Occipital lobe (tissue), 3 donors: ENCODE measurements at places on chromosomes 2 and 18. TPM values are rescaled to one million over a fixed set of nuclear protein-coding genes. Genes with fewer than 3 reads are reported as not detected.

The AQP12A gene
- total RNA-seq = not detected

The RAB6C gene
- total RNA-seq = 0.78 TPM

The HOXD1 gene
- total RNA-seq = not detected

The DSG2 gene
- 3.3 TPM for total RNA-seq

The STAT4 gene
- total RNA-seq = 1.2 TPM

The KANSL1L gene
- total RNA-seq = 97.0 TPM

The ALLC gene
- total RNA-seq = not detected

The IL18R1 gene
- total RNA-seq = under 0.01 TPM

GRCh38 chr2:7020059-7020458 lies 102.8 kb downstream of the RNF144A start:
- DNase-seq = no peak

- no peak for DNase-seq
Observed at GRCh38 chr2:44342854-44343253, 18.4 kb downstream of the PREPL start.

GRCh38 chr18:76493213-76494161 lies 1.6 kb downstream of the ZNF516 start:
- DNase-seq = no peak

- no peak for DNase-seq
Observed at GRCh38 chr2:2932692-2933305, 444.8 kb downstream of the EIPR1 start.

- DNase-seq = no peak
Observed at GRCh38 chr2:192016265-192016664, 169.4 kb upstream of the CAVIN2 start.

DNA sequence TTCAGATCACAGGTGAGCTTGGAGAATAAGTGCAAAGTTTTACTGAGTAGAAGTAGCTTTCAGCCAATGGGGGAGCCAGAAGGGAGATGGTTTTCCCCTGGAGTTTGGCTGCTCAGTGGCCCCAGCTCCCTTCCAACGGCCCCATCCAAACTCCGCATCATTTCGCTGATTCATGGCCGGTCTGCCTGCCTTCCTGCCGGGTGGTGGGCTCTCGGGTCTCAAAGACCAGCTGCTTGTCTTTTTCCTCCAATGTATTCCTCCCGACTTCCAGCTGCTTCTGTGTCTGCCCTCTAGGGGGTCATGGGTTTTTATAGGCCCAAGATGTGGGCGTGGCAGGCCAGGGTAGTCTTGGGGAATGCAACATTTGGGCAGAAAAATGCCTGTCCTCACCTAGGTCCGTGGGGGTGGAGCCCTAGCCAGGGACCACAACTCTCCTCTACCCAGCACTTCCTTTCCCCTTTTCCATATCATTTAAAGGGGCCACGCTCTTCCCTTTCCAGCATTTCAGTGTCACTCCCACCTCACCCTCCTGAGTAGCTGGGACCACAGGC lies 73.5 kb downstream of the MEX3C start:
- no peak for DNase-seq

DNA sequence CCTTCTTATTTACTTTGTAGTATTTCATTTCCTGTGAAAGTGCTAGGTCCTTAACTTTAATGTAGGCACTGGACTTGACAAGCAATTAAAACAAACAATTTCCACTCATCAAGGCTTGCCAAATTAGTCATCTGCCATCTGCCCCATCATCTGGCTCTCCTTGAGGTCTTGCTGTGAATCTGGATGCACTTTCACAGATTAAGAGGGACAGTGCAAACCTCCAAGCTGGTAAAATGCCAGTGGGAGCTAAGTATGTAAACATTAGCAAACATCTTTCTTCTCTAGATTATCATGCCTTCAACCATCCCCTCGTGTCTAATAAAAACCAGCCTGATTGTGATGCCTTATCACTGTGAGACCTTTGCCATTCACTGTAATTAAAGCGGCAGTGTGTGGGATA lies 402.9 kb downstream of the ERBB4 start:
- DNase-seq = no peak

- peak; percentile 22 for DNase-seq
Observed at GRCh38 chr2:85707304-85707703, 13.1 kb downstream of the GNLY start.

DNA sequence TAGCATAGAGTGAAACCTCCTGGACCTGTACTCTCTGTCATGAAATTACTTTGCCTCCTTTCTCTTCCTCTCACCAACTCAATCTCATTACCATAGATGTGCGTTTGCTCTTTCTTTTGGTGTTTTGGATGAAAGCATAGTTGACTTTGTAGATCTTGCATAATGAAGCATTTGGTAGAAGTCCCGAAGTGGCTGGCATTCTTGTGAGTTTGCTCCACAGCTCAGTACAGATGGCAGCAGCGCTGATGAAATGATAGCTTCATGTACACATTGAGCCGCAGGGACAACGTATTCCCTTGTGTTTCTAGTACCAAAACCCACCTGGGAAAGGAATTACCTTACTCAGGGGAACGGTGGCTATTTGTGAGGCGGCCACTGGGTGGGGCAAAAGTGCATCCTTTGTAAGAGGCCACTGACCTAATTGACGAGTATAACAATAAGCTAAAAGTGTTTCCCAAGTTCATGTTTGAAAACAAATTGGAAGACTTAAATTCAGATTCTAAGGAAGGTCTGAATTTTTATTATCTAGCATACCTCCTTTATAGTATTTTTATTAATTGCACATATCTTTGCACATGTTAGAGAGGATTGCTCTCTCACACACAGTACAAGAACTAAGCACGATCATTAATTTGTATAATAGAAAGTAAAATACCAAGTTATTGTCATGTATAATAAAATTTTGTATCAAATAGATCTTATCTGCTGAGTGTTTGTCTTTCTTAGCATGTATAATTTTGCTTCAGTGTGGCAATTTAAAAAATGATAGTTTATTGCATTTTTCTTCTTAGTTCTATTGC lies 25.4 kb upstream of the CDH7 start:
- peak; percentile 1 for DNase-seq

DNA sequence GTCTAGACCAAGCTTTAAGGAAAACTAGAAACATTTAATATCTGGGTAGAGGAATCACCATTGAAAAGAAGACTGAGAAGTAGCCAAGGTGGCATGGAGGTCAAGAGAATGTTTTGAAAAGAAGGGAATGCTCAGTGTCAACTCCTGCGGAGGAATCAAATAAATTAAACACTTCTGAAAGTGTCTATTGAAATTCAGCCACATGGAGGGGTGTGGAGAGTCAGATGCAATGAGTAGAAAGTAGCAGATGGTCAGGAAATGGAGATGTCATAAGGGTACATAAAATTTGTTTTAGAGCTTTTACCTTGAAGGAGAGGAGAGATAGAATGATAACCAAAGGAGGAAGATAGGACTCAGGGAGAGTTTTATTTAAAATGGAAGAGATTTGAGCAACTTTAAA lies 35.1 kb downstream of the NLRC4 start:
- no peak for DNase-seq

DNA sequence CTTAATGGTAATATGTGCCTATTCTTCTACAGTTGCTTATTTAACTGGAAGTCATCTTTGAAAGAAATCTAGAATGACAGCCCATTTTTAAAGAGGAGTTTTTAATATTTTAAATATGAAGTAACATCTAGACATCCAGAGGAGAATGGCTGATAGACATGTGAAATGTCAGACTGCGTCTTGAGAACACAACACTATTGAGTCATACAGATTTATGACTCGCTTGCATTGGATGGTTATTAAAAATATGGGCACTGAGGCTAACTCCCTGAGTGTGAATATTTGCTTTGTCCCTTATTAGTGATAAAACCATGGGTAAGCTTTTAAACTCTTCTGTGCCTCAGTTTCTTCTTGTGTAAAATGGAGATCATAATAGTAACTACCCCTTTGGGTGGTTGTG lies 22.9 kb downstream of the TDRD15 start:
- no peak for DNase-seq

- DNase-seq = no peak
Observed at GRCh38 chr2:241573741-241574140, 15.2 kb downstream of the BOK start.

GRCh38 chr18:9961041-9961440 lies 47.2 kb downstream of the VAPA start:
- DNase-seq = no peak

- no peak for DNase-seq
Observed at GRCh38 chr2:236641051-236641726, 71.6 kb downstream of the ACKR3 start.

DNA sequence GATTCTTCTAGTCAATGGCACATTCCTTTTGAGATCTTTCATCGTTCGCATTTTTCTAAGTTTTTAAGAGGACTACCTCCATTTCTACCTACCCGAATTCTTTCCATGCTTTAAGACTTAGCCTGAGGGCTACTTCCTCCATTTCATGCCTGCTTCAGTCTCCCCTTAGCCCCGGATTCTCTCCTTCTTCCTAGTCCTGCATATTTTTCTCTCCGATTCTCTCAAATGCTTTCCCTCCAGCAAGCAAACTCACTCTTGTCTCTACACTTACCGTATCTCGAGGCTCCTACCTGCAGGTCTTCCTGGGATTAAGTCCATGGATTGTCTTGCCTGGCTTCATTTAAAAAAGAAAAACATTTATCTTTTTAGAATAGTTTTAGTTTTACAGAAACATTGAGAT lies 354.4 kb downstream of the MYCN start:
- DNase-seq = no peak

GRCh38 chr18:70022636-70023035 lies 75.0 kb upstream of the CD226 start:
- no peak for DNase-seq

- DNase-seq = no peak
Observed at GRCh38 chr2:11156396-11157075, 1.3 kb downstream of the SLC66A3 start.

DNA sequence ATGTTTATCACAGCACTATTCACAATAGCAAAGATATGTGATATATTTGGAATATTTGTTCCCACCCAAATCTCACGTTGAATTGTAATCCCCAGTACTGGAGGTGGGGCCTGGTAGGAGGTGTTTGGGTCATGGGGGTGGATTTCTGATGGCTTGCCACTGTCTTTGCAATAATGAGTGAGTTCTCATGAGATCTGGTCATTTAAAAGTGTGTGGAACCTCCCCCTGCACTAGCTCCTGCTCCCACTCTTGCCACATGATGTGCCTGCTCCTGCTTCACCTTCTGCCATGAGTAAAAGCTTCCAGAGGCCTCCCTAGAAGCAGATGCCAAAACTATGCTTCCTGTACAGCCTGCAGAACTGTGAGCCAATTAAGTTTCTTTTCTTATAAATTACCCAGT lies 72.2 kb upstream of the DYNC1I2 start:
- DNase-seq = no peak

DNA sequence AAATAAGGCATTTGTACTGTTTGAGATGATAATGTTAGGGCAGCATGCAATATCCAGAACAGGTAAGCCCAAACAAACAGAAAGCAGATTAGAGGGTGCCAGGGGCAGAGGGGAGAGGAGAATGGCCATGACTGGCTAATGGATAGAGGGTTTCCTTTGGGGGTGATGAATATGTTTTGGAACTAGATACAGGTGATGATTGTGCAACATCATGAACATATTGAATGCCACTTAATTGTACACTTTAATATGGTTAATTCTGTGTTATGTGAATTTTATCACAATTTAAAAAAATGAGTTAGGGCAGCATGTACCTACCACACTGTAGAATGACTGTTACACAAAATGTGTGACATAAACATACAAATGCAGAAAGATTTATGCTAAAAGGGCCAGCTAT lies 255.5 kb upstream of the FN1 start:
- no peak for DNase-seq

DNA sequence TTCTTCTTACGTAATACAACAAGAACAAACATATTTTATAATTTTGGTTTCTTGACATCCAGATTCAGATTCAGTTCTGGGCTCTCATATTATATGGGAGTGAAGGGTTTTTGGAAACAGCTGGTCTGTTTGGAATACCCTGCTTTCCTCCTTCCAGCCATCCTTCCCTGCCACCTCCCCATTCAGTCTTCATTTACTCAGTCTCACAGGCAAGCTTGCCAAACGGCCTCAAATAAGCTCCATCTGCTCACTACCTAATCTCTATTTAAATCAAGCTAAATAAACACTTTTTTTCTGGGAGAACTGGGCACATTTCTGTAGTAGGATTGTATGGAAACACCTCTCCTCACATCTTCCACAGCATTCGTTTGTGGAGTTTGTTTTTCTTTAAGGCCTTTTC lies 147.5 kb downstream of the RND3 start:
- no peak for DNase-seq

DNA sequence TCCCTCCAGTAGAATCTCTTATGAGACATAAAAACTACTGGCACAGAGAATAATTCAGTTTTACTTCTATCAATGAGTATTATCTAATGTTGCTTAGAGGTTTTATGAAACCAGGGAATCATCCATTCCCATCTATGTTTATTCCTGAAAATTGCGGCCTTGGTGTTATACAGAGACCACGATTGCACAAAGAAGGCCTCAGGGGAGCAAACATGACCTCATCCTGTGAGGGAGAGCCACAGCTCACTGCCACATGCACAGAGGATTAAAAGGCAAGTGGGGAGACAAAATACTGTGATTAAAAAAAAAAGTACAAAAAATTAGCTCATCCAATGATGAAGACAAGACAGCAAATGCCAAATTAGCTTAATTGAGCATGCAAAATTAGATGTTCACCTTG lies 111.8 kb upstream of the SLC35G4 start:
- no peak for DNase-seq

DNA sequence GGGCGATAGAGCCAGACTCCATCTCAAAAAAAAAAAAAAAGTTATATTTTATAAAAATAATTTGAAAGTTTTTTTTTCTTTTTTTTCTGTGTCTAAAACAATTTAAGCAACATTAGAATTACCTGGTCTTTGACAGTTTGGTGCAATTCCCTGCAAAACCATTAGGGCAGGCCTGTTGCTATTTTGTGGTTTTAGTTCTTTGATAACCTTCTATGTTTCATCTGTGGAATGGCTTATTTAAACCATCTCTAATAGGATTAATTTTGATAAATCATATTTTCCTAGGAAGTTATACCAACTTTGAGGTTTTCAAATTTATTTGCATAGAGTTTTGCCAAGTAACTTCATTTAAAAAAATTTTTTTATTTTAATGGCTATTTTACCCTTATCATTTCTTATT lies 141.2 kb upstream of the TWIST2 start:
- no peak for DNase-seq
